ENCODE measurements at places on chromosomes 12 and 14.

- DNase-seq, result no peak
Observed at GRCh38 chr12:50087151-50087550, 2.0 kb downstream of the SMARCD1 start.

DNA sequence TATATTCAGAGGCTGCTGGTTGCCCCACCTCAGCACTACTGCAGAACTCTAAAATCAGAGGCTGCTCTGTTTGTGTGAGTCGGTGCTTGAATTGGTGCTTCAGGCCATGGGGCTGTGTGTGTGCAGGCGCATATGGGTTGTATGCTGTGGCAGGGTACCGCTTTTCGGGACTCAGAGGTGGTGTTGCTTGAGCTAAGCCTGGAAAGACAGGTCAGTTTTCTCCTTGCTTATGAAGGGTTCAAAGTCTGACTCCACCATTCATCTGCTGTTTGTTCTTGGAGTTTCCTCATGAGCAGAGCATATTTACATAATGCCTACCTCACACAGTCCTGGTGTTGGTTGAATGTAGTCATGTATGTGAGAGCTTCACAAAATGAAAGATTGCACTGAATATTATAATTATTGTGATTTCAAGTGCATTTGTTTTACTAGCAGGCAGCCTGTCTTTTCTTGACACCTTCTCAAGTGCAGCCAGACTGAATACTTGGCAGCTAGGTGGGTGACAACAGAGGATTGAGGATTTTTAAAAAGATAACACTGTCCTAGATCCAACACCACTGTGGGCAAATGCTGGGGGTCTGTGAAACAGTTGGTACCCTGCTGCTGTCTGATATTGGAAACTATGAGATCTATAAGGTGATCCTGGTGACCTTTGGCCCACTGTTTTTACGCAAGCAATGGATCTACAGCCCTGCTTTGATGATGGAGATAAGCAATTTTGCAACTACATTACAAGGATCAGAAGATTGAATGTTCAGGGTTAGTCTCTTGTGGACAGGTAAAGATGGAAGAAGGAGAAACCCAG lies 1.0 kb upstream of the ANG start:
- peak; percentile 19 for DNase-seq

DNA sequence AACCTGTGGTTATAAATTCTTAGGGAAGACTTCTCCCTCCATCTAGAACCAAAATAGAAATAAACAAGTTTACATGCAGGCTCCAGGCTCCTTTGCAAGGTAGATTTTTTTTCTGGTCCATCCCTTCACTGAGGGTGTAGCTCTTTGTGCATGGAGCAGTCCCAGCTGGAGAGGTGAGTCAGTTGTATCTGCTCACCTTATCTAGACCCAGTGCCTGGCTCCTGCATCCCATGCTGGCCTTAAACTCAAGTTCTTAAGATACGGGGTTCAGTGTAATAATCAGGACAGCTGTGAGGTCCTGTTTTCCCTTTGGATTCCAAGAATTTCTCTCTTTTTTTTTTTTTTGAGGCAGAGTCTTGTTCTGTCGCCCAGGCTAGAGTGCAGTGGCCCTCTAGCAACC lies 14.8 kb downstream of the ATP6V0A2 start:
- DNase-seq, result no peak

DNA sequence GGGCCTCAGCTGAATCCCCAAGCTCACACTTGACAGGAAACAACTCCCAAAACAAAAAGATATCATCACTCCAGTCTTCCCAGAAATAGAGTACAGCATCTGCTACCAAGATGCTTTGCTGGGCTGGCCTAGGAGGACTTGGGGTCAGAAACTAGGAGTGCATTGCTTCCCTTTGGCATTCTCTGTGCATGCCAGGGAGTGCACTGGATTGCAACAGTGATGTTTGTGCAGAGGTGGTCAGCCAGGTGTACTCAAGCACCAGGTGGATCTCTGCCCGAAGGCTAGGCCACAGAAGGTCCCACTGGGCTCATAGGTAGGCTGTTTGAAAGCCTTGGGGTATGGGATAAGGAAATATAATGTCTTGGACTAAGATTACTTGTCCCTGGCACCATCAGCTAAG lies 51.1 kb downstream of the RAB35 start:
- no peak for DNase-seq

DNA sequence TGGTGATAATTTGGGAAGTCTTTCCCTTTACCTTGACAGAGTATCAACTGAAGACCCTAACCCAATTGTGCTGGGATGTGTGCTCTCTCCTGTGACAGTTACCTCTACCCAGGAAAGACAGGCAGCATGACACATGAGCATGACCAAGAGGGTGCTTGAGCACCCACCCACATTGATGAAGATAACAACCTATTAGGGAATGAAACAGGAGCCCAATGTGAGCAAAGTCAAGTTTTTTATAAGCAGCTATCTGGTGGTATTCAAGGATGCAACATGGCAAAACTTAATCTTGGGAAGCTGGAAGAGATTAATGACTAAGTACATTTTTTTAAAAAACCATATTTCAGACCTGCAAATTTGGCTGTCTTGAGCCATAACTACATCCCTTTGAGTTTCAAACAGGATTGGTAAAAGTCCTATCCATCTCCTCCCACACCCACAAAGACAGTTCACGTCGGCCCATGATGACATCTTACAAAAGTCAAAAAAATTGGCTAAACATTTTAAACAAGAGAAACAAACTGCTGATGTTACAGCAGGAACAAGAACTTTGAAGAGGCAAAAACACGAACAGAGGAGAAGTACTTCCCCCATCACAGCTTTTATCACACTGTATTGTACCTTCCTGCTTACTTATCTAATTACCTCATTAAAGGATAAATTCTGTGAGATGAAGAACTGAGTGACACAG lies 60.3 kb downstream of the MED13L start:
- no peak for DNase-seq

DNA sequence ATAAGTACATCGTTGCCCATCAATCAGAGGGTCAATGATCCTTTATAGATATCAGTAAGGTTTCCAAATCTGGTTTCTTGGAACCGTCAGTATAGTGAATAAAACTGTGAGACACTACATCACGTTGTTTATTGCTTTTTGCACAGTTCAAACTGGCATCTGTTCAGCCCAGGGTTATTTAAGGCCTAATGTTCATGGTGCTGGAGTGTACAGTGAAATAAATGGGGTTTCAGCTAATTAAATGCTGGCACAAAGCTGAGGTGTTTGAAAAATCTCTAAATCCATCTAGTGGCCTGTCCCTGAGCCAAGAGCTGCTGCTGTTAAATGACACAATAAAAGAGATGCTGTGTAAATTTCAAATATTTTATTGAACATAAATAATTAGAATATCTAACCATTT lies 69.9 kb downstream of the RPS29 start:
- no peak for DNase-seq

- DNase-seq, result no peak
Observed at GRCh38 chr14:21367582-21368144, 16.2 kb downstream of the SUPT16H start.

DNA sequence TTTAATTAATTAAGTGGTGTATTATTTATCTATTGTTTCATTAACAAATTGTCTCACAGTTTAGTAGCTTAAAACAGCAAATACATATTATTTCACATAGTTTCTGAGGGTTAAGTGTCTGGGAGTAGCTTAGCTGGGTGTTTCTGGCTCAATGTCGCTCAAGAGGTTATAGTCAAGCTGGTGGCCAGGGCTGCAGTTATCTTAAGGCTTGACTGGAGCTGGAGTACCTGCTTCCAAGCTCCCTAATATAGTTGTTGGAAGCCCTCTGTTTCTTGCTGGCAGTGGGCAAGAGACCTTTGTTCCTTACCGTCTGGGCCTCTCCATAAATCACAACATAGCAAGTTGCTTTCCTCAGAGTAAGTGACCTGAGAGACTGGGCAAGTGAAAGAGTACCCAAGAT lies 66.6 kb downstream of the RAD51B start:
- DNase-seq, result no peak

- DNase-seq, result no peak
Observed at GRCh38 chr12:52735106-52735505, 31.8 kb upstream of the KRT77 start.

- no peak for DNase-seq
Observed at GRCh38 chr12:24554612-24555295, 394.1 kb downstream of the BCAT1 start.

GRCh38 chr12:26460361-26460760 lies 265.0 kb downstream of the SSPN start:
- DNase-seq, result no peak

- DNase-seq, result no peak
Observed at GRCh38 chr12:118958520-118958919, 22.8 kb upstream of the SRRM4 start.

DNA sequence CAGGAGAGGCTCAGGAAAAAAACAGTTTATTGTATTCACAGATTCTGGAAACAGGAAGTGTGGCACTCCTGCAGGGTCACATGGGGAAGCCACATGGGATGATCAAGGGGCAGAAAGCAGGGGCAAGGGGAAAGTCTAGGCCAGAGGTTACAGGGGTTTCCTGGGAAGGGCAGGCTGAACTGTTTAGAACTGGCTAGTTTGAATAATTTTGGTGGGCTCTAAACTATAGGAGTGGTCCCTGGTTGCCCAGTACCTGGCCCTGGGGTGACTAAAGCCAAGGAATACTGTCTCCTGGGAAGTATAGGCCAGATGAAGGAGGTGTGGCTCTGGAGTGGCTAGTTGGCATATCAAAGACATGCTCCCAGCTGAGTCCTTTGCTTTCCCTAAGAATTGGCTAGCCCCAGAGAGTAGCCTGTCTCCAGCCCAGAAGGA lies 169.2 kb downstream of the SLC41A2 start:
- no peak for DNase-seq

DNA sequence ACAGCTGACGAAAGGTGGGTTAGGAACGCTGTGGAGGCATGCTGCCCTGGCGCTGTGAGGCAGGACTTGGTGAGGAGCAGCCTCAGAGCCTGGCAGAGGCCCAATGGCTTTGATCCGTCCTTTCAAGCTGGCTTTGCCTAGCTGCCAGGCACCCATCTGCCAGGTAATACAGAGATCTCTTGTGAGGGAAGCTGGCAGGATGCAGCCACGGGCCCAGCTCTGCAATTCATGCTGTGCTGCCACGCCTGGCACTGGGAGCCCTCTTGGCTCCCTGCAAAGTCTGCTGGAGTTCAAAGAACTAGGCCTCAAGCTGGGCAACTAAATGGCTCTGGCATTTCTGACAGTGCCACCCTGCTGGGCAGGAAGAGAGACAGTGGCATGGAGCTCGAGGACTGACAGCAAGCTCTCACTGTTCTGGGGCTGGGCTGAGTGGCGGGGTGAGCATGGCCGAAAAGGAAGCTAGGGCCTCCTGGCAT lies 18.7 kb downstream of the IQSEC3 start:
- no peak for DNase-seq

- no peak for DNase-seq
Observed at GRCh38 chr12:3727877-3728632, 24.9 kb downstream of the CRACR2A start.

- DNase-seq, result no peak
Observed at GRCh38 chr14:91108941-91109611, 4.8 kb upstream of the DGLUCY start.

GRCh38 chr12:52043386-52044212 lies 7.6 kb upstream of the NR4A1 start:
- peak; percentile 52 for DNase-seq

DNA sequence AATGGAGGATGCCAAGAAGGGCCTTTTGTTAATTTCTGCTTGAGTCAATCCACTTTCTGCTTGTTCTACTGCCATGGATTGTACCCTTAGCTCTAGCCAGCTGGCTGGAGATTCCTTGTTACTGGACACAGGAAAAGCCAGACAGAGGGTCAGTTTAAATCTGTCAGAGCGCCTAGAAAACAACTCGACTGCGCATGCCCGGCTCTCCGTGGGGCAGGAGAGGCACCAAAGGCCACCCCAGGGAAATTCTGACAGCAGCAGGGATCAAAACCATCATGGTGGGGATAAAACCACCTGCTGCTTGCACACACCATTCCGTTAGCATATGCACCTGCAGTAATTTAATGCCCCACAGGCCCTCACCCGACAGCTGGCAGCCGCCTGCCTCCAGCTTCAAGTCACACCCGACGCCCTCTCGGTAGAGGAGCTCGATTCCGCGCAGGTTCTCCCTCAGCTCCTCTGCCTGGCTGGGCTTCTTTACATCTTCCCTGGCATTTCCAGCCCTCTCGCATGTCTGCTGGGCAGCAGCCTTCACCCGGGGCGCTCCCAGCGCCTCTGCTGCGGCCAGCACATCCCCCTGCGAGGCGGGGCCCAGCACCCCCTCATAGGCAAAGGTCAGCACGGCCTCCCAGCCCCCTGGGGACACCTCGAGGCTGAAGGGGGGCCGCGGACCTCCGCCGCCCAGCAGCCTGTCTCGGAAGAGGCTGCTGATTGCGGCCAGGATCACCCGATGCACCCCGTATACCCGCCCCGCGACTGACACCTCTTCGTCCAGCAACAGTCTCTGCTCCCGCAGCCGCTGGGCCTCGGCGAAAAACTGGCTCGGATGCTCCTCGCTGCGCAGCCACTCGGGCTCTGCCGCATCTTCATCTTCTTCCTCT lies 1.0 kb downstream of the KLHL33 start:
- peak; percentile 45 for DNase-seq

GRCh38 chr14:100486025-100486828 lies 101.0 kb downstream of the BEGAIN start:
- peak; percentile 66 for DNase-seq

GRCh38 chr12:47772094-47772660 lies 861 bp upstream of the SLC48A1 start:
- DNase-seq, result peak; percentile 17

DNA sequence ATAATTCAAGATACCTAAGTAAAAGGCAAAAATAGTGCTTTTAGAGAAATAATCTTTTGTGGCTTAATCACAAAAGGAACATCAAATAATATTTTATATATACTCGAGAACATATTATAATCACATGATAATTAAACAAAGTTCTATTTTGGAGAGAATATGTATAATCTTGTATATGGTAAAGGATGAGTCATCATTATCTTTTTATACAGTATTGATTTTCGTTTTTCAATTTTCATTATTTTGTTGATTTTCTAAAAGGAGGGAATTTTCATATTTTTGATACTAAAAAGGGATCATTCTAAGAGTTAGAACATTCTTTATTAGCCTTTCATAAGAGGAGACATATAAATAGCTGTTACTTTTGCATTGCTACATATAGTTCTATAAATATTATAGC lies 77.3 kb upstream of the TTC7B start:
- no peak for DNase-seq

DNA sequence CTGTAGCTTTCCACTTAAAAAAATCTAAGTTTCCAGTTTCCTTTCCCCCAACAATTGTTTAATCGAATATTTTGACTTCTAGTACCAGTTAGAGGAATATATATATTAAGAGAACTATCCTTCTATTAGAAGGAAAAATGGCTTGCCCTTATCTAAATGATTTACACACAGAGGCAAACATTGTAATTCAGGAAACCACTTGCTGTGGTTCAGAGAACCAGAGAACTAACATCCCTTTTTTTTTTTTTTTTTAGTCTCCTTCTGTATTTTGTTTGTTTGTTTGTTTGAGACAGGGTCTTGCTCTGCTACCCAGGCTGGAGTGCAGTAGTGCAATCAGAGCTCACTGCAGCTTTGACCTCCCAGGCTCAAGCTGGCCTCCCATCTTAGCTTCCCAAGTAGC lies 746.6 kb downstream of the VRK1 start:
- DNase-seq, result no peak

DNA sequence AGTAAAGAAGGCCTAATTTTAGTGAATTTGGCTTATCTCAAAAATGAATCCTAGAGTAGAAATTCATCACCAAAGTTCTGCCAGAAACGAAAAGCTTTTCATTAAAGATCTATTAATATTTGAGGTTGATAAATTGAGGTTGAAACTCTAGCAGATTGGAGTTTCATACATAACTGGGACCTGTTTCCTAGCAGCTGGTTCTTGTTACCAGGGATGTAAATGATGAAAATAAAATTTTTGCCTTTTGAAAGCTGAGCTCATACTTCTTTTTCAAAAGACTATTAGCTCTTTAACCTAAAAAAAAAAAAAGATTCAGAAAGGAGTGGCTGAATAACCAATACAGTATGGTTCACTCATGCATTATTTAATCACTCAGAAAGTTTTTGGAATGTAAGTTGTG lies 98.3 kb downstream of the PTGER2 start:
- no peak for DNase-seq

All from SHP77 (cell line).